ENCODE measurements at places on chromosomes 1 and 21. TPM values are rescaled to one million over a fixed set of nuclear protein-coding genes. Genes with fewer than 3 reads are reported as not detected.

NEK2 gene
- 56.8 TPM for total RNA-seq

ZBTB8B gene
- total RNA-seq: not detected

LRRC53 gene
- total RNA-seq: not detected

SH2D1B gene
- total RNA-seq: not detected

LRRC39 gene
- not detected for total RNA-seq

ADGRL4 gene
- 0.49 TPM for total RNA-seq

ADIPOR1 gene
- total RNA-seq: 108 TPM

GBP5 gene
- 4.6 TPM for total RNA-seq

LCE3E gene
- total RNA-seq: not detected

Measured in MG63 (cell line).